Ecto neural progenitor cell (in vitro differentiated cells): ENCODE measurements at places on chromosomes 6 and 20.
A peak's percentile ranks its signal among the peaks of the same experiment; 100 is the strongest.

GRCh38 chr6:51116723-51117122, 298.1 kb downstream of the TFAP2B start:
- DNase-seq, result no peak

DNA sequence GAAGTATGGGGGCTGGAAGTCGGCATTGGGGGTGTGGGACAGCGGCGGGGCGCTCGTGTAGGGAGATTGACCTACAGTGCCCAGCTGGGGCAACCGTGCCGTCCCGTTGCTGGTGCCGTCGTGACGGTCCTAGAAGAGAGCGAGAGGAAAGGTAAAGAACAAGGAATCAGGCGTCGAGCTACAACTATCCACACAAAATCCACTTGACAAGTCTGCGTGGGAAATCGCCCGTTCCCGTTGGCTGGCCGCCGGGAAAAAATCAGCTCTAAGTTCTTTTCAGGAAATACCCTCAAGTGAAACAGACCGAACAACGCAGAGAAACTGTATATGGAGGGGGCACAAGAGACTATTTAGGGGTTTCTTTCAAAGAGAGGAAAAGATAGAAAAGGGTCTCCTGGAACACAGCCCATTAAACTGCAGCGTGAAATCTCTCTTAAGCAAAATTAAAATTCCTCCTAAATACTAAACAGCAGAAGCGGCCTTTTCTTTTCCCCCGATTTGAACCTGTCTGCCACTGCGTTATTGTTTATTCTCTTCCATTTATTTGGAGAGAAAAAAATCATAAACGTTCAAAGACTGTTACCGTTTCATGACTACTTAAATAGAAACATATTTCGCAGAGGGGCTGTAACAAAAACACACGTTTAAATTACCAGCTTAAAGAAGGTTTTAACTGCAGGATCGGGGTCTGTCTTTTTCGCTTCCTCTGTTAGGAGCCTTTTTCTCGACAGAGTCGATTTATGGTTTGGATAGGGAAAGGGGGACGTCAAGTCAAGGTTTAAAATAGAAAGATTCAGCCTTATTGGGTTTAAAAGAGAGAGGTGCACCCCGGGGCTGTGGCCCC, 4.4 kb downstream of the TFAP2A start:
- DNase-seq, result no peak

- DNase-seq, result no peak
These were observed 35.4 kb upstream of the HMGN3 start for GRCh38 chr6:79269877-79270276.

DNA sequence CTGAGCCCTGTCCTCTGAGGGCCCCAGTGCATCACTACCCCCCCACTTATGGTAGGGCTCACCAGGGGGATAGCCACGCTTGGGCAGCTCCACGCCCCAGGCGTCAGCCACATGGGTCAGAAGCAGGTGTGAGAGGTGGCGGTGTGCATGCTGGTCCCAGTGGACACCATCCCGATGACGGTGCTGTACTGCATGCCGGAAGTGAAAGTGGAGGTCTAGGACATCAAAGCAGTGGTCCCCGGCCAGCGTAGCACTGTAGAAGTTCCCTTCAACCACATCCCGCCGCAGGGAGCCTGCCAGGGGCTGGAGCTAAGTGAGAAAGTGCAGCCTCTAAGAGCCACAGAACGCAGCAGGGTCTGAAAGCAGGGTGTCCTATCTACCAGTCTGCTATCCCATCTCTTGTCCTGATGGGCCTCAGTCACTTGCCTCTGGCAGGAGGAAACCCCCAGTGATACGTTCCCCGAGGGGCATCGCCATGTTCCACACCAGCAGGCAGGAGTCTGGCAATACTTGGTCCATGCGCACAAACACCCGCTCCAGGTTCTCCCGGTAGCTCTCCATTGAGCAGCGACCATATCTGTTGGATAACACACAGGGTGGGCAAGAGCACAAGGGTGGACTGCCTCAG, 2.2 kb downstream of the PCED1A start:
- DNase-seq, result no peak

DNA sequence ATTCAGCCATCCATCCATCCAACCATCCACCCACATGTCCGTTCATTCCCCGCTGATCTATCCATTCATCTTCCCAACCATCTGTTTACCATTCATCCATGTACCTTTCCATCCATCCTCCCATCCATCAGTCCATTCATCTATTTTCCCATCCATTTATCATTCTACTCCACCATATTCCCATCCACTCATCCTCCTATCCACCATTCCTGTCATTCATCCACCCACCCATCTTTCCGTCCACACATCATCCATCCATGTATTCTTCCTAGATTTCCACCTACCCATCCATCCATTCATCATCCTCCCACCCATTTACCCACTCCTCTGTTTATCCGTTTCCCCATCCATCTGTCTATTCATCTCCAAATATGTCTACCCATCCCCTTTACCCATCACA, 6.8 kb downstream of the BPIFB6 start:
- no peak for DNase-seq

DNA sequence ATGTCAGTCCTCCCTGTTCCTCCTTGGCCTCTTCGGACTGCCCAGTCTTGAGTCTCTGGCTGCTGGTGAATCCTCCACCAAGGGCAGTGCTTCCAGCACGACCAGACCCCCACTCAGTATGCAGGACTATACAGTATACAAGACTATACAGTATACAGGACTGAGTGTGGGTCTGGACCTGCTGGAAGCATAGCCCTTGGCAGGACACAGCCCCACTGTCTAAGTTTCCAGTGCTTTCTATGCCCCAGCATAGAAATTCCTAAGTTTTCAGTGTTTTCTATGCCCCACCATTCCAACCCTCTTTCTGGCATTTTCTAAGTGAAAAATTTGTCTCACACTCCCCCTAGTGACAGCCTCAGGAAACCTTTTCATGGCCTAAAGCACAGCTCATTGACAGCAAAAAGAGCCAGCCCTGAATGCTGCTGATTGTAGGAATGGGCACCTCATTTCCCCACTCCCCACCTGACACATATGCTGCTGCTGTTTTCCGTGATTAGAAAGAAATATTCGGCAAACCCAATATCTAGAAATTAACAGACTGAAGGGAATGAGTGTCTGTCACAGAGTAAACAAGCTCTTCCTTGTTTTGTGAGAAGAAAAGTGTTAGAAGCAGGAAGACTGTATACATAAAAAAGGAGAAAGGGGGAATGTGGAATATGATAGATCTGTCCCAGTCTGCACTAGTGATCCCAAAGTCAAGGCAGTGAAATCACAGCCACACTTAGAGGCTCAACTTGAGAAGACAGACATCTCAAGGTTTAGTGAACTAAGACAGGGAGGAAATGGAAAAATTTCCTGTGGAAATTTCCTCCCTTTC, 206.9 kb downstream of the IBTK start:
- DNase-seq, result peak; percentile 56

GRCh38 chr6:89361171-89361570, 8.6 kb upstream of the UBE2J1 start:
- DNase-seq, result no peak

DNA sequence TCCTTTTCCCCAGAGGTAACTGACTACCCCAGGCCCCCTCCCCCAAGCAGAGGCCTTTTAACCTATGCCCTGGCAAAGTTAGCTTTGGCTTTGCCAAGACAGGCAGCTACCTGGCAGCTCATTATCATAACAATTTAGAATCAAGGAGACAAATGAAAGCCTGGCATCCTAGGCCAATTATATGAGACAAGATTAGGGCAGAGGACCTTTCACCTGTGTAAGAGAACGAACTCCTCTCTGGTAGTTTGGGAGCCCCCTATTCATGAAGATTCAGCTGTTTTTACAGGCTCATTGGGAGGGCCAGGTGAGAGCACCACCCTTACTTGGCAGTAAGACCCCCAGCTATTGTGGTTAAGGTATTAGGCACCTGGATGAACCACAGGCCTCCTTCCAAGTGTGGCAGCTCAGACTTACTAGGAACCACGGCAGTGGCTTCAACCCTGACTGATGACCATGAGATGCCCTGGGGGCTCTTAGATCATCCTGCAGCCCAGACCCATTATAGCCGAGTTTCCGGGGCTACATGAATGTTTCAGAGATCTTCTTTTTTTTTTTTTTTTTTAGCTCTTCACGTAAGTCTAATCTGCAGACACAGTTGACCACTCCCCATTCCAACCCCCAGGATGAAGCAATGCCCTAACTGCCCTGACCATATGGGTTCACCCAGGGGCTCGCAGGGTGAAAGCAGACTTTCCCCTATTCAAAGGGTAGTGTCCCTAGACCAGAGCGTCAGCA, 56.2 kb downstream of the RAB44 start:
- DNase-seq, result no peak

DNA sequence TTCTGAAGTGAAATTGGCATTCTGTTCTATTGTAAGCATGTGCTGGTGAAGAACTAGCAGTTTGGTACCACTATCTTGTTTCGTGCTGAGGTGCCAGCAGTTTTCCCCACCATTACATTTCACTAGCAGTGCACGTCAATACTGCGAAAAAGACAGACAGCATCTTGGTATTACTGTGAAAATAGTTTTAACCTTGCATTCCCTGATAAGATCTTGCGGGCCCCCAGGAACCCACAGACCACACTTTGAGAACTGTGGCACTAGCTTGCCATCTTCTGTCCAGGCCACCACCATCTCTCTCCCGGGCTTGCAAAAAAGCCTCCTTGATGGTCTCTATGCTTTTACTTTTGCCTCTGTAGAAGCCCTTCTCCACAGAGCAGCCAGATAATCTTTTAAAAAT, 185.7 kb downstream of the BACH2 start:
- no peak for DNase-seq

DNA sequence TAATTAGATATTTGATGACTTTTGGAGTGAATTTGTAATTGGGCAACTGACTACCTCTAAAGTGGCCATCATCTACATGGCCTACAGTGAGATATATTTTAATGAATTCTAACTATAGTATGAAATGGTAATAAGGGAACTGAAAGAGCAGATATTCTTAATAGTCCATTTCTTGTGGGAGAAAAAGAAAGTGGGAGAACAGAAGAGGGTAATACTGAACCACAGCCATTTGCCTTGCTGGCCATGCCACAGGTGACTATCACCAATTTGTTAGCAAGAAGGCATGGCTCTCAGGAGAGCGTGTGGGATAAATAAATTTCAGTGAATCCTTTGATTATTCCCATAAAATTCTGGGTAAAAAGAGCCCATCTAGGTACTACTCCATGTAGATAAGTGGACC, 1074.0 kb upstream of the MAP3K7 start:
- no peak for DNase-seq

DNA sequence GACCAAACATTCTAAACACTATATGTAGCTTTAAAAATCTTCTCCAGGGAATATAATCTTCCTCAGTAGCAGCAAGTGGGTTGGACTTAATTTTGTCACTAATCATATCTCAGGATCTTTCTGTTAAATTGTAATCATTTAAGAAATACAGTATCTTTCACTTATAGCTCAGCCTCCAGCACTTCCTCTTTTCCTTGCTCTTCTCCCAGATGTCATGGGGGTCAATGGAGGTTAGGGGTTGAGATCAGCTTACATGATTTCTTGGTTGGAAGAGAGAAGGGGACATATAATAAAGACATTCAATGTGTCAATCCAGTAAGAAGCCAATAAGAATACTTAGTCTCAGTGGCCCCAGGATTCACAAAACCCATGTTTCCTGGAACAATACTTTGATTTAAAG, 15.7 kb upstream of the REPS1 start:
- DNase-seq, result no peak

DNA sequence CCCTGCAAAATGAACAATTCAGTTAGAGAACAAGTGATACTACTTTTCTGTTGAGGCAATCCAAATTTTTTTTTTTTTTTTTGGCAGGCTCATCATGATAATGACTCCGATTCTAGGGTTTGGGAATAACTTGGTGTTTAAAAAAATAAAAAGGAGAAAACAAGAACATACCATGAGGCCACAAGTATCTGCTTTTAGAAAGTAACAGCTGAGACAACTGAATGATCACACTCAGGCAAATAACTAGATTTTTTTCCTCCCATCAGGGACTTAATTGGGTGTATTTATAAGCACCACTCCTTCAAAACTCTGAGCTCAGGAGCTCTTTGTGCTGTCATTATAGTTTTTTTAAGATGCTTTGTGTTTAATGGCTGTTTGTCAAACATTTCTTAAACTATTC, 29.6 kb downstream of the PAK5 start:
- no peak for DNase-seq

DNA sequence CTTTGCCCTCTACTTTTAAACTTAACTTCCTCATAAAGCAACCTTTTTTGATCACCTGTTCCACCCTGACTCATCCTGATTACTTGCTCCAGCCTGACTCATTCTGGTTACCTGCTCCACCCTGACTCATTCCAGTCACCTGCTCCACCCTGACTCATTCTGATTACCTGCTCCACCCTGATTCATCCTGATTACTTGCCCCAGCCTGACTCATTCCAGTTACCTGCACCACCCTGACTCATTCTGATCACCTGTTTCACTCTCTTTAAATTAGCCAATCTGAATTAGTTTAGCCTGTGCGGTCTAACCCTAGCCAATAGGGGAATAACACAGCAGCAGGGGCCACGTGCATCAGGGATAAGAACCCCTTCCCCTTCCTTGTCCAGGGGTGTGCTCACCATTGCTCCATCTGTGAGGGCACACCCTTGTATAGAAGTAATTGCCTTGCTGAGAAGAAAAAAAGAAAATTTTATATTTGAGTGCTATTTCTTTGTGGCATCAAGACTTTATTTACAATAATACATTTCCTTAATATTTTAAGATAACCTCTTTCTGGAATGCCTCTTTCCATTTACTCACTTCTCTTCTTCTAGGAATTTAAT, 17.9 kb downstream of the HLA-G start:
- DNase-seq, result no peak

GRCh38 chr6:119330520-119331113, 18.9 kb downstream of the MAN1A1 start:
- no peak for DNase-seq

DNA sequence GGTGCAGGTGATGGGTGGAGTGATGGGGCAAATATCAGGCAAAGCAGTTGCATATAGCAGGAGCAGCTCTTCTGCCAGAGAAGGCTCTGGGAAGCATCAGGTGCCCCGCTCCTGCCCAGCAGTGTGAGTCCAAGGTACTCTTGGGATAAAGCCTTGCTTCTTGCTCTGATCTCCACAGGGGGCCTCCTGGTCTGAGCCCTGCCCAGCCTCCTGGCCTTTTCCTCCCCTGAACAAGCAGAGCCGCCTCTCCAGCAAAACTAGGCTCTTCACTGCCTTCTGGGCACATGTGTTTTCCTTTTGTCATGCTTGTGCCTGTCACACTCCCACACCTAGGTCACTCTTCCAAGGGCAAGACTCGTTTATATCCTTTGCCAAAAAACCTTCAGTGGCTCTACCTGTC, 34.3 kb downstream of the SIRPA start:
- no peak for DNase-seq
